ENCODE measurements at places on chromosomes 12 and 14. TPM values are rescaled to one million over a fixed set of nuclear protein-coding genes. Genes with fewer than 3 reads are reported as not detected.

The POP5 gene
- polyA plus RNA-seq, result 54.5 TPM

The SPIC gene
- not detected for polyA plus RNA-seq

The KRT82 gene
- polyA plus RNA-seq, result not detected

The KLRC4 gene
- polyA plus RNA-seq, result not detected

The GLIPR1 gene
- 13.2 TPM for polyA plus RNA-seq

The RND1 gene
- polyA plus RNA-seq, result 2.5 TPM

The USP15 gene
- 48.2 TPM for polyA plus RNA-seq

The DNAH10 gene
- polyA plus RNA-seq, result 6.1 TPM

The GPR137C gene
- polyA plus RNA-seq, result 9.9 TPM

The C14orf180 gene
- not detected for polyA plus RNA-seq

- no peak for DNase-seq
These were observed 5.7 kb downstream of the TMEM179 start for GRCh38 chr14:104598910-104599273.

DNA sequence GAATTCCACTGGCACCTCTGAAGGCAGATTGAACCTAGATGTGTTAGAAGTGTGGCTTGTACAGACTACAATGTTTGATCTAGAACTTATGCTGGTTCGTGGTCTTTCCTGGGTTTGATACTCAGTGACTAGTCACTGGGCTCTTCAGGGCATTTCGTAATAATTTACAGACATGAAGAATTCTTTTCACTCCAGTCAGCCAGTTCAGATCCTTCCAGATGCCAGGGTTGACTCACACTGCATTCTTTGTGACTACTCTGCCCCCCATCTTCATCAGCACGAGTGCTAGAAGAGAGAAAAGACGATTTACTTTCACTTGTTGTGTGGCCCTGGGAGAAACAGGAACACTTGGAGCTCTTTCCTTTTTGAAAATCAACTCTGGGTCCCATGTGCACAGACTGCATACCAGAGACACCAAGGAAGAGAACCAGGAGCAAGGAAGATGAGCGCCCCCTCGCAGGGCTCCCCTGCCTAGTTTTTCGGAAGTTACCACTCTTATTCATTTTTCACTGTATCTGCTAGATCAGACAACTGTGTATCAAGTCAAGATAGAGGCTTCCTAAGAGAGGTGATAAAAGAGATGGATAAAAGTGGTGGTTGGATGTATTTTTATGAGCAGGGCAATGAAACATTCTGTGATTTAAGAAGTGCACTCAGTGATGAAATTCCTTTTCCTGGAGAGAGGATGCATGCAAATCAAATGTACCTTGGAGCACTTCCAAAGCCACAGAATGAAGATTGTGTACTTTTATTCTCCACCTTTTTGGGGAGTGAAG lies 33.5 kb upstream of the EVL start:
- DNase-seq, result no peak

- DNase-seq, result no peak
These were observed 101.9 kb downstream of the SETD3 start for GRCh38 chr14:99378782-99379214.

GRCh38 chr12:111100003-111100402 lies 179.6 kb upstream of the MYL2 start:
- DNase-seq, result no peak

GRCh38 chr12:39327510-39327909 lies 115.4 kb downstream of the KIF21A start:
- DNase-seq, result no peak

GRCh38 chr14:96631621-96632362 lies 129.6 kb downstream of the PAPOLA start:
- DNase-seq, result no peak

- no peak for DNase-seq
These were observed 883.7 kb downstream of the GALC start for GRCh38 chr14:87109271-87109670.

DNA sequence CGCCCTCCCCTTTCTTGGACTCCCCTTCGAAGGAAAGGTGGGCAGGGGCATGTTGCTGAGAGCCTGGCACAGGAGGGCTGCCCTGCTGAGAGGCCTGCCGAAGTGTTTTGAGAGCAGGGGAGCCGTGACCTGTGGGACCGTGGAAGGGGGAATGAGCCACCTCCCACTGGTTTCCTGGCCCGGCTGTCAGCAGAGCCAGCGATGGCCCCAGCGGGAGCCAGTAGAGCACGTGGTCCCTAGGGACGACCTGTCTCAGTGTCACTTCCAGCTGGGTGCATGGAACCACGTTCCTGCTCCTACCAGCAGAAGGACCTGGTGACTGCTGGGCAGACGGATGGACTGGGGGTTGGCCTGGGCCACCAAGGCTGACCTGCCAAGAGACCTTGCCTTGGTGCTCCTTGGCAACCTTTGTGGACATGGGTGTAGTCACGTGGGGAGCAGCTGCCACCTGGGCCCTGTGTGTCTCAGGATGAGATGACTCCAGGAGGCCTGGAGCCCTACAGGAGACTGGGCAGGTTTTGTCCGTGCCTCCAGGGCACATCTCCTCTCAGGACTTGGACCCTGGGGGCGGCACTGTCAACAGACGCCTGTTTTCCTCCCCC lies 34.6 kb downstream of the BEGAIN start:
- DNase-seq, result no peak

DNA sequence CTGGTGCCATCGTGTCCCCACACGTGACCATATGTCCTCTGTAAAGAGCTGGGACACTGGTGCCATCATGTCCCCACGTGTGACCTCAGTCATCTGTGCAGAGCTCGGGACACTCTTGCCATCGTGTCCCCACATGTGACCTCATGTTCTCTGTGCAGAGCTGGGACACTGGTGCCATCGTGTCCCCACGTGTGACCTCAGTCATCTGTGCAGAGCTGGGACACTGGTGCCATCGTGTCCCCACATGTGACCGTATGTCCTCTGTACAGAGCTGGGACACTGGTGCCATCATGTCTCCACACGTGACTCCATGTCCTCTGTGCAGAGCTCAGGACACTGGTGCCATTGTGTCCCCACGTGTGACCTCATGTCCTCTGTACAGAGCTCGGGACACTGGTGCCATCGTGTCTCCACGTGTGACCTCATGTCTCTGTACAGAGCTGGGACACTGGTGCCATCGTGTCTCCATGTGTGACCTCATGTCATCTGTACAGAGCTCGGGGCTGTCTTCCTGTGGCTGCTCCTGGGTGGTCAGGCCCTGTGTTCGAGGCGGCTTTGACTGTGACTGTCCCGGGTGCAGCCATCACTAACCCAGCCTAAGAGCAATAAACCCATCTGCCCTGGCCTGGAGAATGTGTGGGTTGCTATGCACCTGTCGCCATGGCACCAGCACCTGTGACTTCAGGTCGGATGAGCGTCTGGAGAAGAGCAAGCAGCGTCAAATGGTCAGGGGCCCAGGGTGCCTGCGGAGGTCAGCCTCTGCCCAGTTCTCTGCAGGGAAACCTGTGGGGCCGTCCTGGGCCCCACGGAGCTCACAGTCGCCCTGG lies 334.4 kb downstream of the ADGRD1 start:
- no peak for DNase-seq

DNA sequence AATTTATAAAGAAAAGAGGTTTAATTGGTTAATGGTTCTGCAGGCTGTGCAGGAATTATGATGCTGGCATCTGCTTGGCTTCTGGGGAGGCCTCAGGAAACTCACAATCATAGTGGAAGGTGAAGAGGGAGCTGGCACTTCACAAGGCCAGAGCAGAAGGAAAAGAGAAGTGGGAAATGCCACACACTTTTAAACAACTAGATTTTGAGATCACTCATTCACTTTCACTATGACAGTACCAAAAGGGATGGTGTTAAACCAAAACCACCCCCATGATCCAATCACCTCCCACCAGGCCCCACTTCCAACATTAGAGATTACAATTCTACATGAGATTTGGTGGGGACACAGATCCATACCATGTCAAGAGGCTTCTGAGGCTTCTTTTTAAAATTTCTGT lies 62.6 kb downstream of the SLC38A4 start:
- DNase-seq, result no peak

- DNase-seq, result no peak
These were observed 2.4 kb upstream of the DGLUCY start for GRCh38 chr14:91111443-91111842.

GRCh38 chr14:23030936-23031335 lies 3.8 kb downstream of the PSMB5 start:
- no peak for DNase-seq

DNA sequence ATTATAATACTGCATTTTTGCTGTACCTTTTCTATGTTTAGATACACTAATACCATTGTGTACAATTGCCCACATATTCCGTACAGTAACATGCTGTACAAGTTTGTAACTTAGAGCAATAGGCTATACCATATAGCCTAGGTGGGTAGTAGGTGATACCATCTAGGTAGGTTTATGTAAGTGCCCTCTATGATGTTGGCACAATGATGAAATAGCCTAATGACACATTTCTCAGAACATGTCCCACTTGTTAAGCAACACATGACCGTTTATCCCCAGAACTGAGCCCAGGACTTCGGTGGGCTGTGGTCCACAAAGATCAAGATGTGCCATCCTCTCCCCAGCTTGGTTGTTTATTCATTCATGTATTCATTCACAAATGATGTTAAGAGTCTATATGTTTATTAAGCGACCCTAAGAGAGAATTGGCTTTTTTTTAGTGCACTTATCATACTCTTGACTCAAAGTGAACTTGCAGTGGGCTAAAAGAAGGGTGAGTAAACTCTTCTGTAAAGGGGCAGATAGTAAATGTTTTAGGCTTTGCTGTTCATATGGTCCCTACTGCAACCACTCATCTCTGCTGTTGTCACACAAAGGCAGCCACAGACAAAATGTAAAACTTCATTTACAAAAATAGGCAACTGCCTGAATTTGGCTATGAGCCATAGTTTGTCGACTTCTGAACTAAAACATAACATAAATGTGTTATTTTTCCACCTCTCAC lies 110.8 kb downstream of the NDUFA12 start:
- DNase-seq, result no peak

- DNase-seq, result no peak
These were observed 119.7 kb upstream of the LRIG3 start for GRCh38 chr12:59040043-59040442.

GRCh38 chr12:117261247-117261646 lies 71.0 kb upstream of the FBXO21 start:
- DNase-seq, result no peak

- DNase-seq, result no peak
These were observed 60.7 kb upstream of the GZMB start for GRCh38 chr14:24694680-24695079.

GRCh38 chr14:35898217-35898775 lies 72.2 kb downstream of the BRMS1L start:
- DNase-seq, result no peak

DNA sequence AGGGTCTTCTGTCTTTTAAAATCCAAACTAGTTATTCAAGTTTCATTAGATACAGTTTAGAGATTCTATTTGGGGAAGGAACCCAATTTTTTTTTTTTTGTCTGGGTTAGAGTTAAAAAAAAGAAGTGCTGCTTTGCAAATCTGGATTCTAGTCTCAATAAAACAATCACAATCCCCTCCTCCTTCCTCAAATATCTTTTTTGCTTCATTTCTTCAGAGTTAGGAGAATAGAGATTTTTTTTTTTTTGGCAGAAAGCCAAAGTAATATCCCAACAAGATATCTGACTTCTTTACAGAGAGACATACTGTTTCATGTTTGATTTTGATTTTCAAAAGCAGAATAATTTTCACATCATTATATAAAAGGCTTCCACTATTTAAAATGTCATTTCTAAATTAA lies 201.9 kb downstream of the FOXN3 start:
- DNase-seq, result no peak

DNA sequence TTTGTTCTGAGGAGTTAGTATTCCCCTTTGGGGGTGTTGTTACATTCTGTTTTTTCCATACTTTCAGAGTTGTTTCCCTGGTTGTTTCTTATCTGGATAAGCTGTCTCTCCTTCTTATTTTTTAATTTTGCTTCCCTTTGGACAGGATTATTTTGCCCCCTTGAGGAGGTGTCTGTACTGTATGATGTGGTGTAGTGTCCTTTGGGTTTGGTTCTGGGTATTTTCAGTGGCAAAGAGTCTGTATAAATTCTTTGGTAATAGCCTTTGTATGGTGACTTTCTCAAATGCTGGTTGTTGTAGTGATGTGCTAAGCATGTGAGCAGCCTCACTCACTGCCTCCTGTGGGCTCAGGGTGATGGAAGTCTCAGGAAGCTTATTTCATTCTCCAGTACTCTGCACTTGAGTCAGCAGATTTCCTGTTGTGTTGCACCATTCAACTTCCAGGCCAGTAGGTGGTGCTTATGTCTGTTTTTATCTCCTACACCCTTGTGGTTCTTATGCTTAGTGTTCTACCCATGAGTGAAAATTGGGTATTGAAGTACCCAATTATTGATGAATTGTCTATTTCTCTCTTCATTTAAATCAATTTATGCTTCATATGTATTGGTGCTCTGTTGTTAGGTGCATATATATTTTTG lies 103.3 kb upstream of the PMCH start:
- DNase-seq, result no peak

DNA sequence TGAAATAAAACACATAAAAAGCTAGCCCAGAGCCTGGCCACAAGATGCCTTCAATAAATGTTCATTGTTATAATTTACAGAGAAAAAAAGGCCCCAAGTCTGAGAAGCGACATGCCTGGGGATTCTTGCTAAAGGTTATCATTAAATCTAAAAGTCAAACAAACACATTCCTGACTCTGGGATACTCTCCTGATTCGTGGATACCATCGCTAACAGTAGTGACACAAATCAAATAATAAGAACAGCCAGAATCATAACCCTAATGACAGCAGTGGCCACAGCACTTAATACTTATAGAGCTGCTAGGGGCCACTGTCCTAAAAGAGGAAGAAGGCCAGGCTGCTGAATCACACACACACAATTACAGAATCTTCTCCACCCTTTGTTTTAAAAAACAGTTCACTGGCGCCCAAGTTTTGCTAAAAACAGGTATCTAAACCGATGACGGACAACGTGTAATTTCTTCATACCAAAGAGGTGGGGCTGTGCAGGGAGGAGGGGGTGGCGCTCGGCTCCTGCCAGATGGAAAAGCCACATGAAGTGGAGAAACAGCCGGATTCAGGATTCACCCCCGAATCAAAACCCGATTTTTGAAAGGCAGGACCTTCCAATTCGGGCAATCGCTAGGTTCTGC lies 1.2 kb downstream of the CLIP1 start:
- no peak for DNase-seq

GRCh38 chr14:62429683-62430082 lies 615.6 kb downstream of the KCNH5 start:
- DNase-seq, result no peak

- no peak for DNase-seq
These were observed 2.2 kb downstream of the DPF3 start for GRCh38 chr14:72891666-72892102.

DNA sequence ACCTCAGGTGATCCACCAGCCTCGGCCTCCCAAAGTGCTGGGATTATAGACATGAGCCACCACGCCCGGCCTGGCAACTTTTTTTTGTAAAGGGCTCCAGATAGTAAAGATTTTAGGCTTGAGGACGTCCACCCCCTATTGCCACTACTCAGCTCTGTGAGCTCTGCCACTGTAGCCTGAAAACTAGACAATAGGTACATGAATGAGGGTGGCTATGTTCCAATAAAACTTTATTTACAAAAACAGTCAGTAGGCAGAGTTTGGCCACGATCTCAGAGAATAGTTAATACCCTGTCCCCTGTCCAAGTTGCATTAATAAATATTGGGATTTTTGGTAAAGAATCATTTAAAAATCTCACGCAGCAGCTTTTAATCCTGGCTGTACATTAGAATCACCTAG lies 90.1 kb downstream of the FOXN4 start:
- no peak for DNase-seq

All from renal pelvis (tissue), 12 donors.